ENCODE measurements at places on chromosomes 11 and 22. TPM values are rescaled to one million over a fixed set of nuclear protein-coding genes. Genes with fewer than 3 reads are reported as not detected.

Gene THY1
- 129 TPM for total RNA-seq

Gene NLRP10
- 2.5 TPM for total RNA-seq

Gene ST3GAL4
- total RNA-seq: 12.2 TPM

Gene ST14
- total RNA-seq: 1.4 TPM

Gene C11orf91
- total RNA-seq: not detected

Gene PIH1D2
- 1.0 TPM for total RNA-seq

Gene DSCAML1
- total RNA-seq: not detected

Gene OR51B5
- total RNA-seq: not detected

Gene PLAAT5
- 0.36 TPM for total RNA-seq

Gene TBX10
- not detected for total RNA-seq

Gene RIBC2
- not detected for total RNA-seq

Gene CABP4
- not detected for total RNA-seq

Gene CRYBB1
- not detected for total RNA-seq

Gene DEFB131B
- not detected for total RNA-seq

Gene CEND1
- total RNA-seq: 0.62 TPM

Gene SLC6A5
- total RNA-seq: not detected

Gene TST
- total RNA-seq: 32.2 TPM

Gene CHRM1
- total RNA-seq: not detected

Gene OR6T1
- not detected for total RNA-seq

Gene DDTL
- 0.75 TPM for total RNA-seq

Gene CCDC73
- not detected for total RNA-seq

Gene NTM
- 108 TPM for total RNA-seq

Gene SLC22A9
- total RNA-seq: not detected

Gene PGGHG
- total RNA-seq: 25.1 TPM

Gene KCTD14
- total RNA-seq: 1.0 TPM

Gene GTF2H1
- total RNA-seq: 41.5 TPM

Gene SLC17A6
- total RNA-seq: not detected

Gene PIWIL4
- total RNA-seq: 0.75 TPM

Gene MMP12
- total RNA-seq: not detected

Gene DUSP8
- total RNA-seq: 14.8 TPM

Gene SPTBN2
- 18.2 TPM for total RNA-seq

Gene NCF4
- not detected for total RNA-seq

Gene BTG4
- total RNA-seq: 0.55 TPM

Gene CD6
- total RNA-seq: 0.58 TPM

Gene SRSF8
- total RNA-seq: 41.6 TPM

Gene CASP5
- total RNA-seq: not detected

Gene TIGD3
- 0.29 TPM for total RNA-seq

Gene TRPC6
- total RNA-seq: 0.07 TPM

Gene PVALB
- total RNA-seq: not detected

Gene CCDC87
- 0.34 TPM for total RNA-seq

Gene TP53I11
- total RNA-seq: 101 TPM

Gene LINC01488
- total RNA-seq: not detected

Data from astrocyte (in vitro differentiated cells and primary cell).